ENCODE measurements at places on chromosomes 5 and 9. TPM values are rescaled to one million over a fixed set of nuclear protein-coding genes. Genes with fewer than 3 reads are reported as not detected.

Gene PCDHGB1
- polyA plus RNA-seq, result 1.0 TPM

DNA sequence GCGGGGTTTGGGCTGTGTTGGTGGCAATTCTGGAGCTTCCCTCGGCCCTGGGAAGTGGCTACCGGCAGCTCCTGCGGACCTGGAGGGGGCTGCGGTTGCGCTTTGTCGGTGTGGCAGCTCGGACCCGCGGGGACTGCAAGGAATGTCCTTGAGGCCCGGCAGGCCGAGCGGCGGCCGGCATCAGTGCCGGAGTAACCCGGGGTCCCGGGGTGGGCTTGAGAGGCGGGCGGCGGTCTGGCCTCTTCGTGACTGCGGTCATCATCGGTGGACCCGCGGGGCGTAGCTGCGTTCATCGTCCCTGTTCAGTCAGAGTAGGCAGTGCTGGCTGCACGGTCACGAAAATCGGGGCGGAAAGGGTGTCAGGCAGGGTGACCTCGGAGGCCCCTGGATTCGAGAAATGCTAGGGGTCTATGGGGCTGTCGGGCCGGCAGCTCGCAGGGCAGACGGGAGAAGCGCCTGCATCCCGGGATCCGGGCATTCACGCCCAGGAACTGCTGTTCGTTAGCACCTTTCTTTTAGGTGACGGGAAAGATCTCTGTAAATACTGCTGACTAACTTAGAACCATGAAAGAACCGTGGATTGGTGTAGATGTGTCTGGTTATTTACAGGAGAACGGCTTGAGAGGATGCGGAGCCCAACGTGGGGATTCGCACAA lies 474 bp downstream of the HMGCR start:
- peak overlapping the region; percentile 98 for H3K4me3 ChIP-seq
- H3K27me3 ChIP-seq, result no peaks in the 10 kb centered on the region
- H3K27ac ChIP-seq, result peak overlapping the region; percentile 92
- DNase-seq, result no peak

GRCh38 chr5:8953016-8953415 lies 592.9 kb downstream of the SEMA5A start:
- no peaks in the 10 kb centered on the region for H3K27me3 ChIP-seq
- H3K36me3 ChIP-seq, result no peaks in the 10 kb centered on the region
- H3K4me1 ChIP-seq, result no peaks in the 10 kb centered on the region
- H3K27ac ChIP-seq, result no peak overlapping the region
- no peak for DNase-seq
- H3K4me3 ChIP-seq, result no peak overlapping the region

DNA sequence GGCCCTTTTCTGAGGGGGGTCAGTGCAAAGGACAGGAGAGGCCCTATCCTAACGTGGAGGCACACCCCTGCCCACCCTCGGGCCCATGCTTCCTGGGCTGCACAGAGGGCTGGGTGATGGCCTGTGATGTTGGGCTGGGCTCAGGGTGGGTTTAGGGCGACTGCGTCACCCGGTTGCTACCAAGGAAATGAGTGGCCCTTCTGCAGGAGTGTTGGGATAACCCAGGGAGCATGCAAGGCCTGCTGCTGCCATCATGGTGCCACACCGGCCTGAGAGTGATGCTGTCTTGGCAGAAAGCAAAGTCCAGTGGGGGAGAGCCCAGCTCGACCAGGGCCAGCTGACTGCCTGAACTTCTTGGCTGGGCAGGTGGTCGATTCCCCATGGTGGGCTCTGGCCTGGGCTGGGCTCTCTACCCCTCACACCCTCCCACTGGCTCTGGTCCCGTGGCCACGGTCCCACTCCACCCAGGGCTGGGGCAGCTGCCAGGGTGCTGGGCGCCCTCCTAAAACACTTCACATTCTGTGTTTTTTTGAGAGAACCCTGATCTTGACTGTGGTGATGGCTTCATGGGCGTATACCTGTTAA lies 21.5 kb upstream of the MRNIP start:
- H3K4me3 ChIP-seq, result no peak overlapping the region
- DNase-seq, result no peak
- no peaks in the 10 kb centered on the region for H3K4me1 ChIP-seq
- H3K27ac ChIP-seq, result no peak overlapping the region

Gene IGIP
- polyA plus RNA-seq, result 1.7 TPM

DNA sequence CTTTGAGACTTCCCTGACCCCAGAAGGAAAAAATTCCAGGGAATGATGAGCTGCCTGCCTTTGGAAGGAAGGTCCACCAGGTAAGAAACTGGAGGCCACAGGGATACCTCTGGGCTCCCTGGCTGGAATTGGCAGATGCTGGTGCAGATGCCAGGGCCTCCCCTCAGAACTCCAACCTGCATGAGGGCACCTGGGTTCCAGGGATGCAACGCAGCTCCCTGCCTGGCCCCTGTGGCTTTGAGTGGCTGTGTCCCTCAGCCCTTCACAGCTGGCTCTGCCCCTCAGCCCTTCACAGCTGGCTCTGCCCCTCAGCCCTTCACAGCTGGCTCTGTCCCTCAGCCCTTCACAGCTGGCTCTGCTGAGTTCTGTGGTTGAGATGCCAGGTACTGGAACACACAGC lies 13.9 kb downstream of the KCNMB1 start:
- H3K27me3 ChIP-seq, result peaks cover 3% of the 10 kb centered on the region
- no peaks in the 10 kb centered on the region for H3K4me1 ChIP-seq
- H3K4me3 ChIP-seq, result no peak overlapping the region

- peaks cover 72% of the 10 kb centered on the region for H3K4me1 ChIP-seq
- H3K4me3 ChIP-seq, result no peak overlapping the region
- H3K36me3 ChIP-seq, result no peaks in the 10 kb centered on the region
- no peak for DNase-seq
Observed at GRCh38 chr5:56639476-56639875, 175.9 kb upstream of the MAP3K1 start.

DNA sequence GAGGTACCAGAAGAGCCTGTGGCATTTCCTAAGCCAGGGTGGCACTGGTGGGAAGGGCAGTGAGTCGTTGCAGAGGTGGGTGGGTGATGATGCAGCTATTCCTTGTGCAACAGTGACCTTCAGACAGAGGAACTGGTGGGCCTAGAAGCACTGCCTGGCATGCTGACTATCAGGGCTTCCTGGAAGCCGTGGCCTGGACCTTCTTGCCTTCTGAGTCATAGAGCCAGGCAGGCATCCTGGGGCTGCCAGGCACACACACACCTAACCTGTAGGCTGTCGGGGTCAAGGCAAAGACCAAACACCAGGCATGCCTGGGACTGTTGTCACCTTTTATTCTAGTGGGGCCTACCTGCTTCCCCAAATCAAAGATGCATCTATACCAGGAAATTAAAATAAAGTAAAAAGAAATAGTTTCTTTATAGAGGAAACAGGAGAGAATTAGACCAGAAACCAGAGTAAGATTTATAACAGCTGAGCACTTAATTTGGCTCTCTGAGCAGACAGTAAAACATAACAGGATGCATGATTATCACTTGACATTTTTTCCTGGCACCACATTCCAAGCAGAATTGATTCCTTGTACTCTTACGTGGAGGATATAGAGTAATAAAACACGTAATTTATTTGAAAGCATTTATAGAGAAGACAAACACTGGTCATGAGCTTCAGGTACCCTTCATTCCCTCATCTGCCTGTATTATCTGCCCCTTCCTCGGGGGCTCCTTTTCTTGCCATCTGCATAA lies 25.1 kb downstream of the NANS start:
- peaks cover 76% of the 10 kb centered on the region for H3K36me3 ChIP-seq
- H3K27ac ChIP-seq, result peak overlapping the region; percentile 12
- peak; percentile 55 for DNase-seq
- H3K27me3 ChIP-seq, result no peaks in the 10 kb centered on the region
- no peak overlapping the region for H3K4me3 ChIP-seq

- H3K4me1 ChIP-seq, result no peaks in the 10 kb centered on the region
- DNase-seq, result no peak
- no peaks in the 10 kb centered on the region for H3K27me3 ChIP-seq
- H3K4me3 ChIP-seq, result no peak overlapping the region
- no peaks in the 10 kb centered on the region for H3K36me3 ChIP-seq
Observed at GRCh38 chr9:20209391-20210340, 412.6 kb downstream of the MLLT3 start.

Gene ISCA1
- 29.2 TPM for polyA plus RNA-seq

- H3K27ac ChIP-seq, result no peak overlapping the region
- H3K36me3 ChIP-seq, result no peaks in the 10 kb centered on the region
- H3K4me1 ChIP-seq, result peaks cover under 1% of the 10 kb centered on the region
Observed at GRCh38 chr9:91541734-91542133, 118.1 kb upstream of the NFIL3 start.

DNA sequence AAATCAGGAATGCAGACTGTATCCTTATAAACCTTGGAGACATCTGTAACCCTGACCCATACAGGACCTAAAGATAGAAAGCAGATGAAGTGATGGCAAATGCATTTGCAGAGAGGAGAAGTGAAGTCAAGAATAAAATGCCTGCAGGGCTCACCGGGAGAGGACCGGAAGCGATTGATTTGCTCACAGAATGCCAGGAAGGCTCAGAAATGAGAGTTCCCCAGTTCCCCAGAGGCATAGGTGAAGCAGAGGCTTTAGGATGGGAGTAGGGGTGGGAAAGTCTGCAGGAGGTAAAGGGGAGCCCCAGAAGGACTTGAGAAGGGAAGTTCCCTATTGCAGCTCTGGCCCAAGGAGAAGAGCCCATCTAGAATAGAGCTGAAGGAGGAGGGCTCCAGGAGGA lies 63.9 kb upstream of the TNFAIP8 start:
- no peaks in the 10 kb centered on the region for H3K27me3 ChIP-seq
- 0 out of 2 replicates have a peak, but pooled peaks cover 6% of the 10 kb centered on the region for H3K4me1 ChIP-seq
- no peaks in the 10 kb centered on the region for H3K36me3 ChIP-seq
- no peak overlapping the region for H3K27ac ChIP-seq
- DNase-seq, result no peak
- no peak overlapping the region for H3K4me3 ChIP-seq

Gene ITK
- not detected for polyA plus RNA-seq

DNA sequence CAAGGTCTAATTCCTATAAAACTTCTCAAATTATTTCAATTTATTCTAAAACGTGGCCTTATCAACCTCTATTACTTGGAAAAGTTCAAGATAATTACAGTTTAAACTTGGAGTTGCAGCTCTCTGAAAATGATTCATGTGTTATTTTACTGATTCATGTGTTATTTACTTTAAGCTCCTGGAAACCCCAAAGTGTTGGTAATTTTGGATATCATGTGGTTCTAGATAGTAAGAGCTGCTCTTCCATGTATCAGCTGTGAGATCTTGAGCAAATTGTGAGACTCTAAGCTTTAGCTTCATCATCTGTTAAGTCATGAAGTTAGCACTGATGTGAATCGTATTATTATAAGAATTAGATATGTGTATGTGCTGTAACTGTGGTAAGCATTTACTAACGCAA lies 749.2 kb downstream of the TLE4 start:
- H3K4me1 ChIP-seq, result no peaks in the 10 kb centered on the region
- H3K27ac ChIP-seq, result no peak overlapping the region
- H3K36me3 ChIP-seq, result no peaks in the 10 kb centered on the region

DNA sequence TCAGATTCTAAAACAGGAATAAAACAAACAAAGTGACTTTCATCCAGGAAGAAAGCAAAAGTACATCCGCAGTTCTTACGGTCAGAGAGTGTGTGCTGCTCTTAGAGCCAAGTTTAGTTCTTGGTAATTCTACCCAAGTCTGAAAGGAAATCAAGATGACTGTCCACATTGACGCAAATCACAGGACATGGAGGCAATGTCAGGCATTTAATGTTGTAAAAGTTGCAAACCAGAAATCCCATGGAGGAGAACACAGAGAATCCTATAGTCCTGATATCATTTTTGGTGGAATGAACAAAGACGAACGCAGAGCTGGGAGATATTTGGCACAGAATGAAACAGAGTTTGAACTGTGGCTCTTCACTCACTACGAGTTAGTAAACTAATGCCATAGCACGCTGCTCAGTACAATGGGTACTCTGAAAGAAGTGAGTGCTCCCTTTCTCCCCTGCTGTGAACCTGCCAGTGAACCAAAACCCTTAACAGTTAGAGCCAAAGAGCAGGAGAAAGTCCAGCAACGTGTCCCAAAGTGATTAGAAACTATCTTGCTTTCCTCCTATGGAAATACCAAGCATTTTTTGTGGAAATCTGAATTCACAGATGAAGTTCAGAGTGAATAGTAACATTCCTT lies 74.3 kb downstream of the MUSK start:
- no peaks in the 10 kb centered on the region for H3K4me1 ChIP-seq
- H3K4me3 ChIP-seq, result no peak overlapping the region
- H3K27ac ChIP-seq, result no peak overlapping the region

GRCh38 chr5:103450333-103451061 lies 112.1 kb downstream of the NUDT12 start:
- H3K36me3 ChIP-seq, result no peaks in the 10 kb centered on the region
- no peaks in the 10 kb centered on the region for H3K4me1 ChIP-seq
- no peak for DNase-seq
- H3K4me3 ChIP-seq, result no peak overlapping the region
- no peaks in the 10 kb centered on the region for H3K27me3 ChIP-seq

Gene RUFY1
- polyA plus RNA-seq, result 20.8 TPM

DNA sequence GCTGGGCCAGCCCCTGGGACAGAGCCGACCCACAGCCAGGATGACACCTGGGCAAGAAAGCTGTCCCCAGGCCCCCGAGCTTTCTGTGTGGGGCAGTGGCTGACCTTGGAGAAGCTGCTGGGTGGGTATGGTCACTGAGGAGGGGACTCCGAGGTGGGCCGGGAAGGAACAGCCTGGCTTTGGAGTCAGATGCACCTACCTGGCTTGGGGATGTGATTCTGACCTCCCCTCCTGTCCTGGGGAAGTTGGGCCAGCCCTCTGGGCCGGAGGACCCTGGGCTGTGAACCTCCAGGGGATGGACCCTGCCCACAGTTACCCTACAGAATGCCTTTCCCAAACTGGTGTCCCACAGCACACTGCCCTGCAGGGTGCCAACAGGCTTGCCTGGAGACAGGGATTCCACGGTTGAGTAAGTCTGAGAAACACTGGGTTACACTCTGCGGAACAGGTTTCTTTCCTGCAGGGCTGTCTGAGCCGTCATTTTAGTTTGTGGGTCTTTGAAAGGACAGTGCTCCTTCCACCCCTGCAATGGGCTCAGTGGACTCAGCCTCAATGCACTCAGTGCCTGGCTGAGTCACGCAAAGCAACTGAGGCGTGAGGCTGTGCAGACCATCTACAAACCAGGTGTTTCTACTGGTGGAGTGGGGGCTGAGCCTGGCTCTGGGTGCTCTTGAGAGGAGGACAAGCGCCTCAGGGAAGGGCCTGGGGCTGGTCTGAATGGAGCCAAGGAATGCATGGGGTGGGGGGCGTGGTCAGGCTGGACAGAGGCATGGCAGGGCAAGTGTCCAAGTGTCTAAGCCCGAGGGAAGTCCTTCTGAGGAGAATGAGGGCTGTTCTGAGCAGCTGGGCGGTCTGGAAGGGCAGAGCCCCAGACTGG lies 41.3 kb upstream of the PHYKPL start:
- no peak overlapping the region for H3K27ac ChIP-seq
- no peaks in the 10 kb centered on the region for H3K36me3 ChIP-seq
- no peaks in the 10 kb centered on the region for H3K4me1 ChIP-seq
- H3K4me3 ChIP-seq, result no peak overlapping the region
- DNase-seq, result no peak
